ENCODE measurements at places on chromosomes 12 and 14.

DNA sequence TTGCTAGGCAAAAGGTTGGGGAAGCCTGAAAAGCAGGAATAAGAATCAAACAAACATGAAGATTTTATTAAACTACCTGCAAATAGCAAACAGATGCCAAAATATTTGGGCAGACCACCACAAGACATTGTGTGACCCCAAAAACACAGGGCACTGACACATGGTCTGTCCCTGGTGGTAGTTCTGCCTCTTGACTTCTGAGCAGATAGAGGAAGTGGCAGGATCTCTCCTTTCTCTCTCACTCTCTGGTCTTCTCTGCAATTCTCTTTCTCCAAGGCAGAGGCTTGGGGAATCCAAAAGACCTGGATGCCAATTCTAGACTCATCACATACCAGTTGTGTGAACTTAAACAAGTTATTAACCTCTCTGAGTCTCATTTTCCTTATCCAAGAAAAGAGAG lies 4.3 kb upstream of the PTGDR start:
- no peak for DNase-seq

DNA sequence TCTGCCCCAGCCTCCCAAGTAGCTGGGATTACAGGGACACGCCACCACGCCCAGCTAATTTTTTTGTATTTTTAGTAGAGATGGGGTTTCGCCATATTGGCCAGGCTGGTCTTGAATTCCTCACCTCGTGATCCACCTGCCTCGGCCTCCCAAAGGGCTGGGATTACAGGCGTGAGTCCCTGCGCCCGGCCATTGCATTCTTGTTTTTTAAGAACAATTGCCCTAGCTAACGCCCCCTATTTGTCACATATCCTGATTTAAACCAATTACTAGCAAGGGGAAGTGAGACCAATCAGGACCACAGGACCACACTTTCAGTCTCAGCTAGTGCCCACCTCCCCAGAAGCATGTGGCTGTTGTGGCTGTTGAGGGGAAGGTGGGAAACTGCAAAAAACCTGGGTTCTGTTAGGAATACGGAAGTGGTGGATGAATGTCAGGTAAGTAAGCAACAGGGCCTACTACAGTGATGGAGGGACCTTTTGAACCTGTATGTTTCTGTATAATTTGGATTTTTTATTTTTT lies 37.8 kb upstream of the NFYB start:
- DNase-seq: no peak

- DNase-seq: no peak
Observed at GRCh38 chr12:86621957-86622356, 365.8 kb upstream of the MGAT4C start.

GRCh38 chr12:91561958-91562325 lies 379.3 kb upstream of the DCN start:
- no peak for DNase-seq

DNA sequence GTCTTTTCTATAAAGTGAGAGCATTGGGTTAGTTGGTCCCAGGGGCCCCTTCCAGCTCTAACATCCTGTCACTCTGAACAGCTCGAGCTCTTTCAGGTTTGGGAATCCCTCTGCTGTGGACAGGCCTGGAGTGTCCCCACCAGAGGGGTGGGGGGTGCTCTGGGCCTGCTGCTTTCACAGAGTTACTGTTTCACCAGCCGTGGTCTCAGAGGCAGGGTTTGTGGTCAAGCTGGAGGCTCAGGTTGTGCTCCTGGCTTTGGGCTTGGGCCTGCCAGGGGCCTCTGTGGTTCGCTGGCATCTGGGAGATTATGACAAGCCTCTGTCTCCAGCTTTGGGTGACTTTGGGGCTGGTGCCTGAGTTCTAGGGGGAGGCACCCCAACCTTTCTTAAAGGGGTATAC lies 59.6 kb downstream of the FBXL14 start:
- no peak for DNase-seq

- DNase-seq: no peak
Observed at GRCh38 chr14:98350213-98350612, 921.8 kb downstream of the BCL11B start.

DNA sequence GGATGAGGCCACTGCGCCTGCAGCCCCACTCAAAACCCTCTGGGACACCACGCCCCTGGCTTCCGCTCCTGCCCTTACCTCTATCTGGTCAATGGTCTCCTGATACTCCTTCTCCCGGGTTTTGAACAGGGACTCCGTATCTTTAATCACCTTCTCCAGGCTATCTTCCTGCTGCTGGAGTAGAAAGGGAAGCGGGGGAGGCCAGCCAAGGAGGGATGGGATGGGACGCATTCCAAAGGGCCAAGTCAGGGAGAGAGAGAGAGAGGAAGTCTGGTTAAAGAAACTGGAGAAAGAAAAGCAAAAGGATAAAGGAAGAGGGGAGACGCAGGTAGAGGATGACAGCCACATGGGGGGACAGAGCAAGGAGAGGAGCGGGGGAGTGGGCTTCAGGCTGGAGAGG lies 7.9 kb downstream of the IFFO1 start:
- DNase-seq: no peak

- DNase-seq: no peak
Observed at GRCh38 chr12:16330560-16330959, 16.9 kb upstream of the MGST1 start.

GRCh38 chr12:2930865-2931264 lies 28.3 kb upstream of the TEAD4 start:
- DNase-seq: no peak

DNA sequence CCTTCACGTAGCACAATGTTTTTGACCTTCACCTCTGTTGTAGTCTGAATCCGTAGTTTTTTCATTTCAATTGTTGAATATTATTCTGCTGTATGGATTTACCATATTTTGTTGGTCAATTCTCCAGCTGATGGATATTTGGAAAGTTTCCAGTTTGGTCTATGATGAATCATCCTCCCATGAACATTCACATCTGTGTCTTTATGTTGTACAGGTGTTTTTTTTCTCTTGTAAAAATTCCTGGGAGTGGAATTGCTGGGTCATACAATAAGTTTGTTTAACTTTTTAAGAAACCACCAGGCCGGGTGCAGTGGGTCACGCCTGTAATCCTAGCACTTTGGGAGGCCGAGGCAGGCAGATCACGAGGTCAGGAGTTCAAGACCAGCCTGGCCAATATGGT lies 36.7 kb upstream of the GNG2 start:
- no peak for DNase-seq

- no peak for DNase-seq
Observed at GRCh38 chr12:71848212-71848611, 8.7 kb downstream of the TBC1D15 start.

DNA sequence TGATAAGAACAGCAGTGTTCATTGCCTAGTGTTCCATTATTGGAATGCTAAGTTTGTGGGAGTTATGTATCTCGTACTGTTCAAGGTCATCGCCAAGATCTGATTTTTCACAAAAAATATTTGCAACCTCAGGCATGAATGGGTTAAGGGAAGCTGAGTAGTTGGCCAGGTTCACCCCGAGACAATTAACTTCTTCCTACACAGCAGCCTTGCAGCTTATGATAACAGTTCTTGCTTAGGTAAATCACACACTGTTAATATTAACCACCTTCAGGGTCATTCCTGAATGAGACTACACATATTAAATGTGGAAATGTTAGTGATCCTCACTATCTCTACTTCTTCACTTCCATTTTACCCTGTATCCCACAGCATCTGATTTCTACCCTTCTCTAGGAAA lies 18.0 kb downstream of the FKBP11 start:
- DNase-seq: no peak

GRCh38 chr14:61150851-61151250 lies 130.3 kb downstream of the TMEM30B start:
- no peak for DNase-seq

GRCh38 chr12:58105225-58106119 lies 164.1 kb downstream of the ATP23 start:
- no peak for DNase-seq

GRCh38 chr12:131636940-131637750 lies 73.7 kb upstream of the SFSWAP start:
- no peak for DNase-seq

DNA sequence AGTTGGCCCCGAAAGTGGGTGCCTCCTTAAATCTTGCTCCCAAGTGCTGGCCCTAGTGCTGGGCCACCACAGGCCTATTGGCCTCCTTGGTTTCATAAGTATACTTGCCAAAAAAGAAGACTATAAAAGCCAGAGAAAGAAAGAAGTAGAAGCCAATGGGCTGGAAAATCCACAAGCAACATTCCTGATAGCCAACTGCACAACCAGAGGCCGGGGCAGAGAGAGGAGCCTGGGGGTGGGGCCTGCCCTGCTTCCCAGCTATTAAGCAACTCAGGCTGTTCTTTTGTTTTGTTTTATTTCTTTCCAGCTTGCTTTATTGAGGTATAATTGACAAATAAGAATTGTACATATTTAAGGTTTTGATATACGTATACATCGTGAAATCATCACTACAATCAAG lies 177.2 kb upstream of the NTF3 start:
- no peak for DNase-seq

DNA sequence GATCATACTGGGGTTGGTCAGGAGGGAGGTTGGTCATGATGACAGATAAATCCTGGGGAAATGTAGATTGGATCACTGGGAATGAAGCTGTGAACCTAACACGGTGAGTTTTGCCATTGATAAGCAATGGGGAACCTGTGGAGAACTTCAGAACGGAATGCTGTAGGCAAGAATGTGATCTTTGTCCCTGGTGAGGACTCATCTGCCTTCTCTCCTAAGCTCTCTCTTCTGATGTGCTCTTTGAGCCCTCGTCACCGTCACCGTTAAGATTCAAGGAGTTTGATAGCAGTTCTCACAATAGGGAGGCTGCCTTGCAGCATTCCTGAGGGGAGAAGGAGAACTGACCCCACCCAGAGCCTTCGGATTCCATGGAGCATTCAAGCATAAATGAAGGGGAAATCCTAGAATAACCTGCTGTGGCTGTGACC lies 217.6 kb downstream of the ANO6 start:
- no peak for DNase-seq

GRCh38 chr12:68447797-68448260 lies 115.7 kb upstream of the MDM1 start:
- no peak for DNase-seq

GRCh38 chr14:93736378-93737014 lies 51.8 kb downstream of the PRIMA1 start:
- DNase-seq: no peak

DNA sequence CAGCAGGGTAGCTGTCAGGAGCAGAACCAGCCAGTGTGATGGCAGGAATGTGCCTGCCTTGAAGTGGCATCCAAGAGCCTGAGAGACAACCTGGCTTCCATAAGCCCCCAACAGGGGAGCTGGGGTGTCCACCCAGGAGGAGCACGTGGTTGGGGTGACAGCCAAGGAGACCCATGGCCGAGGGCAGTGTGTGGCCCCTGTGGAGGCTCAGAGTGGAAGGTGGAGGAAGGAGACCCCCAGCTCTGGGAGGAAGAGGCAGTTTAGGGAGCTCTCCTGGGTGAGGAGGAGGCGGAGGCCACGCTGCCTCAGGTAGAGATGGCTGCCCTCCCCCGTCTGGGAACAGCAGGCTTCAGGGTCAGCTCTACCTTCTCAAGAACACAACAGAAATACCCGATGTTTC lies 147.0 kb downstream of the CALM1 start:
- no peak for DNase-seq

DNA sequence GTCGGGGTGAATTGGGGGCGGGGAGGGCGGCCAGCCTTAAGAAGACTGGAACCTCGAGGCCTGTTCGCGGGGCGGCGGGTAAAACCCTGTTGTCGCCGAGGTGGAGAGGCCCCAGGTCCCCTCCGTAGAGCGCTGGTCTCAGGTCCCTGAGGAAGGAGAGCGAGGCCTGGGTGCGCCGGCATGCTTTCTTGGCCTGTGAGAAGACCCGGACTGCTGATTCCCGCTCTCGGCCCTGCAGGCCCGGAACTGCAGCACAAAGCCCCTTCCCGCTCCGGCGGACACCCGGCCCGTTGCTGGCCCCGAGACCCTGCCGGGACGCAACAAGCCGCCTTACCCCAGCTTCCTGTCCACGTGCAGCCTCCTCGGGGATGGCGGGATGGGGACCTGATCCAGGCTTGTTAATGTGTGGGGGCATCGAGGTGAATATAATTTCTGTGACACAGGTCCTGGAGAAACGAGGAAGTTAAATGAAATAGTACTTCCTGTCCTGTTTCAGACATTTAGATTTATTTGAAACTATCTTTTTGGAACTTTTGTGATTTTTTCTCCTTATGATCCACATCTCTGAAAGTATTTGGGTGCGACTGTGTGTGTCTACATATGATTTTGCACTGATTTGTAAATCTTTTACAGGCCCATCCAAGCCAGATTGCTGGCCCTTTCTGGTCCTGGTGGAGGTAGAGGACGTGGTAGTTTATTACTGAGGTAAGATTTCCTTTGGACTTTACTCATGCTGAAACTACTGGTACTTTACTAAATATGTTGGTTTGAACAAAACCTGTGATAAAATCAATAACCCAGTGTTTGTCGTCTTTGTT lies 600 bp downstream of the PNN start:
- no peak for DNase-seq

GRCh38 chr12:22231836-22232235 lies 102.7 kb downstream of the ST8SIA1 start:
- no peak for DNase-seq

GRCh38 chr14:77094672-77095284 lies 3.3 kb upstream of the CIPC start:
- peak; percentile 50 for DNase-seq

GRCh38 chr12:122403115-122403770 lies 19.2 kb downstream of the CLIP1 start:
- DNase-seq: no peak

DNA sequence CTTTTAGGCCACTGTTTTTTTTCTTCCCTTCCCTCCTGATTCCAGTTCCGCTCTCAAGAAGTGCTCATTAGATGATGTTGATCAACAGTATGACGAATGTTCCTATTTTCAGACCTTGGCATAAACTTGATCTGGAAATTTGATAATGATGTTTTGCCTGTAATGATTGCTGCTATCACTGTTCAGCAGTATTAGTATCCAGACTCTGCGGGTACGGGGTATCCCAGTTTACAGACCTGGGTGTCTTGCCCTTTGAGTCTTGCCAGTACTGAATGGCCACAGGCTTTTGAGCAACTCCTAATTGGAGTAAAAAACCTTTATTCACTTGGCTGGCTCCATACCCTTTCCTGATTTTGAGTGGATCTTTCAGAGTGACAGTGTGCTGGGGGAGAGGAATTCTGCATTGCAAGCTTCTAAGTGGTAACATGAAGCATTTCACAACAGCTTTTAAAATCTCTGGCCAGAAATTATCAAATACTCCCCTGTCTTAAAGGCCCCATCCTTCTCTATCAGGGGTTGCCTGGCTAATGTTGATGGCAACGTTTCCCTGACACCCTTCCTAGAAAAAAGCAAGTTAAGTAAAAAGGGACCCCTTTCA lies 5.9 kb upstream of the ASB8 start:
- DNase-seq: no peak

DNA sequence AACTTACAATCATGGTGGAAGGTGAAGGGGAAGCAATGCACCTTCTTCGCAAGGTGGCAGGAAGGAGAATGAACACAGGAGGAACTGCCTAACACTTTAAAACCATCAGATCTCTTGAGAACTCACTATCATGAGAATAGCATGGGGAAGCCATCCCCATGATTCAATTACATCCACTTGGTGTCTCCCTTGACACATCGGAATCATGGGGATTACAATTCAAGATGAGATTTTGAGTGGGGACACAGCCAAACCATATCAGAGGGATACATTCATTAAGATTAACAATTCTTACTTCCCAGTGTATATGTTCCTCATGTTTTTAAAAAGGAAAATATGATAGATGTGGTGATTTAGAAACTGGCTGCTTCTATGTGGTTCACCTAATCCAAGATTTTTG lies 117.9 kb downstream of the PDE3A start:
- DNase-seq: no peak

- no peak for DNase-seq
Observed at GRCh38 chr12:2796187-2796666, 1.5 kb downstream of the FKBP4 start.

GRCh38 chr12:84079626-84080025 lies 833.0 kb downstream of the SLC6A15 start:
- no peak for DNase-seq

Data from T-helper 17 cell (primary cell).